ENCODE measurements at places on chromosomes 12 and 14. TPM values are rescaled to one million over a fixed set of nuclear protein-coding genes. Genes with fewer than 3 reads are reported as not detected.

ING4 gene
- 11.8 TPM for total RNA-seq

TCL1B gene
- not detected for total RNA-seq

LALBA gene
- total RNA-seq: not detected

KRT3 gene
- total RNA-seq: 0.06 TPM

WIF1 gene
- not detected for total RNA-seq

KRT5 gene
- total RNA-seq: 1.5 TPM

ATF7IP gene
- 4.8 TPM for total RNA-seq

CPNE6 gene
- 0.14 TPM for total RNA-seq

RNFT2 gene
- 2.9 TPM for total RNA-seq

FGF6 gene
- not detected for total RNA-seq

MEG3 gene
- total RNA-seq: 49.4 TPM

ANG gene
- total RNA-seq: 7.0 TPM

SOX5 gene
- total RNA-seq: not detected

ADAM21 gene
- total RNA-seq: 0.08 TPM

MAP1LC3B2 gene
- 1.3 TPM for total RNA-seq

C14orf180 gene
- not detected for total RNA-seq

C1R gene
- total RNA-seq: 37.9 TPM

ADAMTS20 gene
- total RNA-seq: not detected

SMIM41 gene
- not detected for total RNA-seq

AGAP2 gene
- 0.14 TPM for total RNA-seq

ARMH4 gene
- 0.71 TPM for total RNA-seq

IFNG-AS1 gene
- total RNA-seq: not detected

KLRC3 gene
- total RNA-seq: 0.24 TPM

KRT75 gene
- total RNA-seq: 0.15 TPM

ACSS3 gene
- total RNA-seq: not detected

PDZRN4 gene
- not detected for total RNA-seq
